GM12891 (cell line): ENCODE measurements at places on chromosomes 6 and 20.

DNA sequence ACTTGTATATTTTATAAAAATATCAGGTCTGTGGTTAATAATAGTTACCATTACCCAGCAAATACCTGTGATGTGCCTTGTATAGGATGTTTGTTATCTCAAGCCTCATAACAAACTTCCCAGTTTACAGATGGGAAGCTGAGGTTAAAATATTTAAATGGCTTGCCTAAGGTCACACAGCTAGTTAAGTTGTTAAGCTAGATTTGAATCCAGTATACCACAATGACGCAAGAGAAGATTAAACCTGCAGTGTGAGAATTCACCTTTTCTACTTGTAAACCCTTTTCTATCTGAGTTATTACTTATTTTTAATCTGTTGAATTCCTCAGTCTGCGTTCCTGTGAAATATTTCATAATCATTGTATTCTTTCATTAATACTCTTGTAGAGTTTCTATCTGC, 4.9 kb downstream of the DSP start:
- DNase-seq, result no peak

- peak; percentile 71 for DNase-seq
Observed at GRCh38 chr6:37050045-37050853, 44.8 kb downstream of the FGD2 start.

DNA sequence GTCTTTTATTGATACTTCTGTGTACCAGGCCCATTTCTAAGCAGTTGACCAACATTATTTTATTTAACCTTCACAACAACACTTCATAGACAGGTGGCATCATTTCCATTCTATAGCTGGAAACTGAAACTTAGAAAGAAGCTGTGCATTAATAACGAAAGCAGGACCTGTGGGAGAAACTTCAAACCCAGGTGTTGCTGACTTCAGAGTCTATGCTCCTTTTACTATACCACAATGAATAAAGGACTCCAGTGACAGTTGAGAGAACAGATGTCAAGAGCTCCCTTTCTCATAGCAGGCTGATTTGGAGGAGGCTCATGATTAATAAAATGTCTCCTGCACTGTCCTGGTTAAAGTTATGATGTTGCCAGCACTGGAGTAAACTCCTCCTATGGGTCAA, 56.6 kb upstream of the POU3F2 start:
- DNase-seq, result peak; percentile 11

DNA sequence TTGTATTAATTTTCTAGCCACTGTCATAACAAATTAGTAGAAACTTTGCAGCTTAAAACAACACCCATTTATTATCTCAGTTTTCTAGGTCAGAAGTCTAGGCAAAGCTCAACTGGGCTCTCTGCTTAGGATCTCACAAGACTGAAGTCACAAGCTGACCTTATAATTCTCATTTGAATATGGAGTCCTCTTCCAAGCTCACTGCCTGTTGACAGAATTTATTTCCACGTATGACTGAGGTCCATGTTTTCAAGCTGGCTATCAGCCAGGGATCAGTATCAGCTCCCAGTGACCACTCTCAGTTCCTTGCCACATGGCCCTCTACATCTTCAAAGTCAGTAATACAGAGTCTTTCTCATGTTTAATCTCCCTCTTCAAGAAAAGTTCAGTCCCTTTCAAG, 11.7 kb upstream of the HLA-DQB2 start:
- DNase-seq, result no peak

DNA sequence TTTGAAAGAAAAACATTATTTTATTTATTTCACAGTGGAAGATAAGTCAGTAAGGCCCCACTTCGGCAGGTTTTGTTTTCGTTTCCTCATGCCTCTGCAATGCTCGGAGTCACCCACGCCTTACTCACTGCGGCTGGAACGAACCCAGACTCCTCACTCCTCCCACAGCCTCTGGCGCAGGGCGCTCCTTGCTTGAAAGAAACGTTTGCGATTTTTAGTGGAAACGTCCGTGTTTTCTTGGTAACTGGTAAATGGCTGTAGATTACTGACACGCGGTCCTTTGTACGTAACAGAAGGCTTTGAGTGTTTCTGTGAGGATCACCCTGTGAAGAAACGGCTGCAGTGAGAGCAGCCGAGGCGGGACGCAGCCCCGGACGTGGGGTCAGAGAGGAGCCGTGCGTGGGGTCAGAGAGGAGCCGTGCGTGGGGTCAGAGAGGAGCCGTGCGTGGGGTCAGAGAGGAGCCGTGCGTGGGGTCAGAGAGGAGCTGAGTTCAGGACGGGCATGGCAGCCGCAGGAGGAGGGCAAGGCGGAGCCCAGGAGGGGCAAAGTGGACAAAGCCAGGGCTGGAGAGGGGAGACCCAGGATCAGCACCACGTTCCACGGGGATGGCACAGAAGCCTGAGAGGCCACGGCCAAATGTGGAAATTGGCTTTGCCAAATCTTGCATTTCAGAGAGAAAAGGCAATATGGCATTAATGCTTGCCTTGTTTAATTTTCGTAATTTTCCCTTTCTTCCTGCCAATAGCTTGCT, 198.6 kb upstream of the THBS2 start:
- DNase-seq, result no peak

- no peak for DNase-seq
Observed at GRCh38 chr6:156395276-156395675, 381.9 kb upstream of the ARID1B start.

DNA sequence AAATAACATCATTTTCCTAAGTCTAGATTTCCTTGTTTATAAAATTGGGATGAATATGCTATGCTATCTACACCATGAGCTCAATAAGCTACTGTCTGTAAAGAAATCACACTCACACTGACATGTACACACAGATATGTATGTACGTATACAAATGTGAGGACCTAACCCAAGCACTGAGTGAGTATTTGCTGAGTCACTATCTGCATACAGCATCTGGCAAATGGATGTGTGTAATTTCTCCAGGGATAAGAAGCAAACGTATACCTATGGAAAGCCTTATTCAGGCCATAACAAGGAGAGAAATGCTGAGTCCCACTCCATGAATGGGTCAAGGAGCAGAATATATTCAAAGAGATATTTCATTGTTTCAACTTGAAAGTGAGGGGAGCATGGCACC, 153.9 kb downstream of the LPA start:
- no peak for DNase-seq

- DNase-seq, result no peak
Observed at GRCh38 chr20:31675828-31676608, 38.3 kb downstream of the COX4I2 start.

DNA sequence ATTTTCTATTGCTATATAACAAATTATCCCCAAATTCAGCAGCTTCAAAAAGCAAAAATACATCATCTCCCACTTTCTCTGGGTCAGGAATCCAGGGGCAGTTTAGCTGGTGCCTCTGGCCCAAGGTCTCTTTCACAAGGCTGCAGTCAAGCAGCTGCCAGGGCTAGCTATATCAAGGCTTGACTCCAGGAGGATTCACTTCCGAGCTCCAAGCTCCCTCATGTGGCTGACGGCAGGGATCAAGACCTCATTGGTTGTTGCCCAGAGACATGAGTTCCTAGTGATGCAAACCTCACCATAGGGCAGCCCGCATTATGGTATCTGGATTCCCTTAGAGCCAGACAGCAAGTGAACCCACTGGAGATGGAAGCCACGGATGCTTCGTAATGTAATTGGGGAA, 1.3 kb upstream of the VNN1 start:
- DNase-seq, result no peak
